T-cell (primary cell): ENCODE measurements at places on chromosomes 13 and 19.
A peak's percentile ranks its signal among the peaks of the same experiment; 100 is the strongest.

DNA sequence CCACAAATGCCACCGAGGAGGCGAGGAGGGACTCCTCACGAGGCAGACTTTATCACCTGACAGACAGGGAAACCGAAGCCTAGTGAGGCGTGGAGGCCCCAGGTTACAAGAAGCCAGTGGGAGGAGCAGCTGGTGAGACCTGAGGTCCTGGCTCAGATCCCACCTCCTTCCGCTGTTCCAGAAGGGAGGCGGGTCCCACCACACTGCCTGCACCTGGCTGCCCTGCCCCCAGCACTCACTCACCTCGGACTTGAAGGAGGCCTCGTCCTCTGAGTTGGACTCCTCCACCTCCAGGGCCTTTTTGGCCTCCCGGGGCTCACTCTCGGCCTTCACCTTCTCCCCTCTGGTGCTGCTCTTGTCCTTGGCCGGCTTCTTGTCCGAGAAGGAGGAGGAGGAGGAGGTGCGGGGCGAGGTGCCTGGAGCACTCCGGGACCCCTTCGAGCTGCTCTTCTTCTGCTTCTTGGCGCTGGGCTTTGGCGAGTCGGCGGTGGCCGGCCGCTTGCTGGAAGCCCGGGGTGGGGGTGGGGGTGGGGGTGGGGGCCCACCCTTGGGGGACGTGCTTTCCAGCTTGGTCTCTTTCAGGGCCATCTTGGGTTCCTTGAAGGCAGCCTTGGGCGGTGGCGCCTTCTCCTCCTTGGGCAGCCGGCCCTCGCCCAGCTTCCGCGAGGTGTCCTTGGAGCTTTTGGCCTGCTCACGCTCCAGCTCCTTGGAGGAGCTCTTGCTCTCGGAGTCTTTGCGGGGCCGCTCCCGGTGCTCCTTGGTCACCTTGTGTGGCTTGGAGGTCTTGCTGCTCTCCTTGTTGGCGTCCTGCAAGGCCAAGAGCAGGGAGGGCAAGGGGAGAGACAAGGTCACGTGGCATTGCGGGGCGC is 57.7 kb downstream of the MLLT1 start:
- no peaks in the 10 kb centered on the region for H3K4me1 ChIP-seq
- H3K36me3 ChIP-seq: peaks cover 29% of the 10 kb centered on the region
- no peak overlapping the region for H3K4me3 ChIP-seq
- no peaks in the 10 kb centered on the region for H3K27me3 ChIP-seq

DNA sequence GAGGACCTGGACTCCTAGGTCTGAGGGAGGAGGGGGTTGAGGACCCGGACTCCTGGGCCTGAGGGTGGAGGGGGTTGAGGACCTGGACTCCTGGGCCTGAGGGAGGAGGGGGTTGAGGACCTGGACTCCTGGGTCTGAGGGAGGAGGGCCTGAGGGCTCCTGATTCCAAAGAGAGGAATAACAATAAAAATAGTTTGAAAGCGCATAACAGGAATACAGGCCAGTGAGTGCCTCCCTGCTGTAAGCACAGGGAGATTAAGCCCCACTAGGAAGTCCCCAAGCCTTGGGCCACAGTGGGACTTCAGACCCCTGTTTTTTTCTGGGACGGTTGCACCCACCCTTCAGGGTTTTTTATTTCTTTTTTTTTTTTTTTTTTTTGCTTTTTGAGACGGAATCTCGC is 1.2 kb upstream of the SBK2 start:
- no peak overlapping the region for H3K27ac ChIP-seq
- H3K4me3 ChIP-seq: no peak overlapping the region
- no peak for DNase-seq
- H3K36me3 ChIP-seq: no peaks in the 10 kb centered on the region

DNA sequence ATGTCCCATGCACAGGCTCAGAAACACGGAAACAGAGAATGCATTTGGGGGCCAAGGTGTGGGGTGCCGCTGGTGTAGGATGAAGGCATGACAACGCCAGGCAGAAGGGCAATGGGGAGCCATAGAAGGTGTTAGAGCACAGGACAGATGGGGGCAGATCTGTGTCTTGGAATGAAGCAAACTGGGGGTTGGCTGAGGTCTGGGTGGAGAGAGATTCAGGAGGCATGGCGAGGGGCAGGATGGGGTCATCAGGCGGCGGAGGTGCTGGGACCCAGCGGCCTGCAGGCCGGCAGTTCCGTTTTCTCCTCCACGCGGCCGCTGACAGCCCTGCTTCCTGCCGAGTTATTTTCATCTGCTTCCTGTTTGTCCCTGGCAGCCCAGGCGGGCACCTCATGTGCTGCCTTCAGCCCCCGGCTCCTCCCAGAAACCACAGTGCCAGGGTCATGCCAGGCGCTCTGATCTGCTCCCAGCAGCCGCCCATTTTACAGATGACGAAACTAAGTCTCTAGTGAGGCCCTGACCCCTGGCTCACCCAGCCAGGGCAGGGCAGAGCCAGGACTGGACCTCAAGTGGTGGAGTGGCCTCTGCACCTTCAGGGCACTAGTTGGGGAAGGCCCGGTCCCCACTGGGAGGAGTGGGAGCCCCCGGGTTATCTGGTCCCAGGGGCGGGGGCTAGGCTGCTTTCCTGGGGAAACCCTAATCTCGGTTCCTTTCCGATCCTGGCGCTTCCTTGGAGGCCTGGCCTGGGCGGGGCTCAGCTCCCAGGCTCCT is 2.2 kb downstream of the ARHGAP45 start:
- peak overlapping the region; percentile 96 for H3K27ac ChIP-seq
- no peaks in the 10 kb centered on the region for H3K27me3 ChIP-seq
- DNase-seq: peak; percentile 62

GRCh38 chr19:11414544-11414943 is 4.6 kb downstream of the RGL3 start:
- H3K27me3 ChIP-seq: peaks cover under 1% of the 10 kb centered on the region
- H3K36me3 ChIP-seq: no peaks in the 10 kb centered on the region
- H3K4me3 ChIP-seq: no peak overlapping the region
- peaks cover 10% of the 10 kb centered on the region for H3K4me1 ChIP-seq
- no peak overlapping the region for H3K27ac ChIP-seq

DNA sequence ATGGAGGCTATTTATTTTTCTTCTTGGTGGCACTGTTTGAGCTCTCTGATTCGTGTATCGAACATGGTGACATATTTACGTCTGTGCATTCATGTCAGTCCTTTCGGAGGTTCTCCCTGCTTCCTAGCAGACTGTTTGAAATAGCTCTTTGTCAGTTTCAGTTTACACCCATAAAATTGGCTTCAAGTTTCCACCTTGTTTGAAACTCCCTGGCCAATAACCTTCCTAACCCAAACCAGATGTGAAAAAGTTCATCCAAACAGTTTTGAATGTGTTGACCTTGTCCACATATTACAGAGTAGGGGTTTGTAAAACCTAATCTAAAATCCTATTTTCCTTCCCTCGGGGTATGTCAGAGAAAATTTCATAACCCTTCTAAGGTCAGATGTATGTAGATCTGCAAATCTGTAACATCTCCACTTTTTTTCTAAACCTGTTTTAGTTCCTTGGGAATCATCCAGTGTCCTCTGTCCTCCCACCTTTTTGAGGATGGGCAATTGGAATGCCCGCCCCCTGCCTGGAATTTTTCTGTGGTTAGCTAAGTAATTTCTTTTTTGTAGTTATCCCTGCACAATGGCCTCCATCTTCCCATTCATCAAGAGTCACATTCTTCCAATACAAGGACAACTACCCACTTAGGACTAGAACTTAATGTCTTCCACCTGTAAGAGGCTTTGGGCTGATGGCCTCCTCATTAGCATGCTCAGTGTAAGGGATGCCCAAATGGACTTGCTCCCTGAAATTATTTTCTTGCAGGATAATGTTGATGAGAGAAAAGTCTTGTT is 499.8 kb downstream of the GPC6 start:
- no peak for DNase-seq
- no peak overlapping the region for H3K4me3 ChIP-seq
- H3K4me1 ChIP-seq: no peaks in the 10 kb centered on the region
- no peak overlapping the region for H3K27ac ChIP-seq
- H3K27me3 ChIP-seq: no peaks in the 10 kb centered on the region
- H3K36me3 ChIP-seq: no peaks in the 10 kb centered on the region

GRCh38 chr13:51235756-51236490 is 13.7 kb downstream of the FAM124A start:
- no peak overlapping the region for H3K4me3 ChIP-seq
- no peaks in the 10 kb centered on the region for H3K4me1 ChIP-seq
- peaks cover 15% of the 10 kb centered on the region for H3K27me3 ChIP-seq
- no peaks in the 10 kb centered on the region for H3K36me3 ChIP-seq

- no peak for DNase-seq
- no peaks in the 10 kb centered on the region for H3K36me3 ChIP-seq
- H3K4me3 ChIP-seq: no peak overlapping the region
- H3K27me3 ChIP-seq: no peaks in the 10 kb centered on the region
- H3K4me1 ChIP-seq: no peaks in the 10 kb centered on the region
These were observed 259.0 kb downstream of the NALCN start for GRCh38 chr13:101157261-101157660.

GRCh38 chr13:77378662-77379061 is 51.8 kb upstream of the MYCBP2 start:
- H3K27ac ChIP-seq: no peak overlapping the region
- DNase-seq: no peak
- H3K36me3 ChIP-seq: no peaks in the 10 kb centered on the region
- H3K4me1 ChIP-seq: no peaks in the 10 kb centered on the region

- DNase-seq: no peak
- peak overlapping the region; percentile 62 for H3K4me3 ChIP-seq
- H3K4me1 ChIP-seq: peaks cover 14% of the 10 kb centered on the region
- H3K27me3 ChIP-seq: no peaks in the 10 kb centered on the region
- no peaks in the 10 kb centered on the region for H3K36me3 ChIP-seq
These were observed 507 bp downstream of the MARCHF2 start for GRCh38 chr19:8413629-8413995.

DNA sequence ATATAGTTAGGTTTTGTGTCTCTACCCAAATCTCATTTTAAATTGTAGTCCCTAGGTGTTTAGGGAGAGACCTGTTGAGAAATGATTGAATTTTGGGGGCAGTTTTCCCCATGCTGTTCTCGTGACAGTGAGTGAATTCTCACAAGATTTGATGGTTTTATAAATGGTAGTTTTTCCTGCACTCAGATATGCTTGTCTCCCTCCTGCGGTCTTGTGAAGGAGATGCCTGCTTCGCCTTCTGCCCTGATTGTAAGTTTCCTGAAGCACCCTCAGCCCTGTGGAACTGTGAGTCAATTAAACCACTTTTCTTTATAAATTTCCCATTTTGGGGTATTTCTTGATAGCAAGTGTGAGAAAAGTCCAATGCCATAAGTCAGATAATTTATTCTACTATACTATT is 1977.5 kb upstream of the PCDH20 start:
- no peaks in the 10 kb centered on the region for H3K4me1 ChIP-seq

DNA sequence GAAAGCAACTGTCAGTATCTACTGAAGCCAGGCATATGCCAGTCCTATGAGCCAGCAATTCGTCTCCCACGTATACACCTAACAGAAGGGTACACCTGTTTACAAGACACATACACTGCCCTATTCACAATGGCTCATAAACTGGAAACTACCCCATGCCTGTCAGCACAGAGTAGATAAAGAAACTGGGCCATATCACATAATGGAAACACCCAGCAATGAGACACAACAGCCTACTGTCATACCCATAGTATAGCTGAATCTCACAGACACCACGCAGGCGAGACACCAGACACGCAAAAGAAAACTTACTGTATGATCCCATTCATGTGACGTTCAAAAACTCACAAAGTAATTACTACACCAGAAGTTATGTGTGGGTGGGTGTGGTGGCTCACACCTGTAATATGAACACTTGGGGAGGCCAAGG is 15.7 kb downstream of the NOSIP start:
- peaks cover 98% of the 10 kb centered on the region for H3K4me1 ChIP-seq
- H3K27ac ChIP-seq: peak overlapping the region; percentile 79
- H3K27me3 ChIP-seq: no peaks in the 10 kb centered on the region
- H3K4me3 ChIP-seq: no peak overlapping the region

- DNase-seq: no peak
- no peak overlapping the region for H3K4me3 ChIP-seq
- no peaks in the 10 kb centered on the region for H3K27me3 ChIP-seq
- no peaks in the 10 kb centered on the region for H3K36me3 ChIP-seq
- H3K4me1 ChIP-seq: no peaks in the 10 kb centered on the region
- H3K27ac ChIP-seq: no peak overlapping the region
These were observed 915.1 kb downstream of the SLITRK5 start for GRCh38 chr13:88586263-88586662.

- no peaks in the 10 kb centered on the region for H3K36me3 ChIP-seq
- no peaks in the 10 kb centered on the region for H3K27me3 ChIP-seq
- no peak overlapping the region for H3K27ac ChIP-seq
- no peak for DNase-seq
- H3K4me3 ChIP-seq: no peak overlapping the region
These were observed 11.0 kb downstream of the GAS6 start for GRCh38 chr13:113852536-113853517.

- H3K36me3 ChIP-seq: peaks cover 9% of the 10 kb centered on the region
- H3K4me1 ChIP-seq: peaks cover 69% of the 10 kb centered on the region
- no peaks in the 10 kb centered on the region for H3K27me3 ChIP-seq
- peak; percentile 75 for DNase-seq
- H3K4me3 ChIP-seq: peak overlapping the region; percentile 71
These were observed 2.2 kb upstream of the PLEKHG2 start for GRCh38 chr19:39410017-39410830.

DNA sequence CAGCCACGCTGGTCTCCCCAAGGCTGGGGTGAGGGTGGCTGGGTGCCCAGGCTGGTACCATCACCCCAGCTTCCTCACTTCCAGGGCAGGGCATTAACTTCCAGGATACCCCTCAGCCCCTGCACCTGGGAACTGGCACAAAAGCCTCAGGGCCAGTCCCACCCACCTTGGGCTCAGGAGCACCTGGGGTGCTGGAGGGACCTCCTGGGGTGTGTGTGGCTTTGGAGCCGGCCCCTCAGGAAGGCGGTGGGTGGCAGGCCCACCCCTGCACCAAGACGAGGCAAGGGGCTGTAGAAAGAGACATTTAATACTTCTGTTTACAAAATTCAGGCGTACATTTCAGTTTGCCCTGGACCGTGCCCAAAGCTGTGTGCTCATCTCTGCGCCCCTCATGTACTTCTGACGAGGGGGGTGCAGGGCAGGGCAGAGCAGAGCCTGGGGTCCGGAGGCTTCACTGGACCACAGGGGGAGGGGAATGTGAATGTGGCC is 16.8 kb downstream of the MPND start:
- H3K4me3 ChIP-seq: no peak overlapping the region
- H3K4me1 ChIP-seq: no peaks in the 10 kb centered on the region
- H3K27ac ChIP-seq: no peak overlapping the region
- H3K27me3 ChIP-seq: no peaks in the 10 kb centered on the region
- peaks cover 51% of the 10 kb centered on the region for H3K36me3 ChIP-seq

DNA sequence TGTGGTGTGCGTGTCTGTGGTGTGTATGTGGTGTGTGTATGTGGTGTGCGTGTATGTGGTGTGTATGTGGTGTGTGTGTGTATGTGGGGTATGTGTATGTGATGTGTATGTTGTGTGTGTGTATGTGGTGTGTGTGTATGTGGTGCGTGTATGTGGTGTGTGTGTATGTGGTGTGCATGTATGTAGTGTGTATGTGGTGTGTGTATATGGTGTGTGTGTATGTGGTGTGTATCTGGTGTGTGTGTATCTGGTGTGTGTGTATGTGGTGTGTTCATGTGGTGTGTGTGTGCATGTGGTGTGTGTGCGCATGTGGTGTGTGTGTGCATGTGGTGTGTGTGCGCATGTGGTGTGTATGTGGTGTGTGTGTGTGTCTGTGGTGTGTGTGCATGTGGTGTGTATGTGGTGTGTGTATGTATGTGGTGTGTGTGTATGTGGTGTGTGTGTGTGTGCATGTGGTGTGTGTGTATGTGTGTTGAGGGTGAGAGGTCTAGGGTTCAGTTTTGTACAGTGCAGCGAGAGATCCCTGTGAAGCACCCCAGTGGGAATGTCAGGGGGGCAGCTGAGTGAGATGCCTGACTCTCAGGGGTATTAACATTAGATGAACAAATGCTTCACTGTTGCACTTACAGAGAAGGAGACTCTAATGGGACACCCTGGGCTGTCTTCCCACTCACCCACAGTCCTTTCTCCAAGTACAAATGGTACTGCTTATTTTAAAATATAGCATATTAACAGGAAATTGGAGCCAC is 61.3 kb upstream of the MEDAG start:
- no peak overlapping the region for H3K4me3 ChIP-seq
- no peaks in the 10 kb centered on the region for H3K36me3 ChIP-seq
- no peak overlapping the region for H3K27ac ChIP-seq
- no peak for DNase-seq
- no peaks in the 10 kb centered on the region for H3K27me3 ChIP-seq
- peaks cover 20% of the 10 kb centered on the region for H3K4me1 ChIP-seq
